CD4-positive, alpha-beta T cell treated with Interleukin-15 for 4 hours (primary cell): ENCODE measurements at places on chromosomes 5 and 9.

GRCh38 chr5:180688330-180689070 is 39.1 kb upstream of the FLT4 start:
- no peak for DNase-seq

DNA sequence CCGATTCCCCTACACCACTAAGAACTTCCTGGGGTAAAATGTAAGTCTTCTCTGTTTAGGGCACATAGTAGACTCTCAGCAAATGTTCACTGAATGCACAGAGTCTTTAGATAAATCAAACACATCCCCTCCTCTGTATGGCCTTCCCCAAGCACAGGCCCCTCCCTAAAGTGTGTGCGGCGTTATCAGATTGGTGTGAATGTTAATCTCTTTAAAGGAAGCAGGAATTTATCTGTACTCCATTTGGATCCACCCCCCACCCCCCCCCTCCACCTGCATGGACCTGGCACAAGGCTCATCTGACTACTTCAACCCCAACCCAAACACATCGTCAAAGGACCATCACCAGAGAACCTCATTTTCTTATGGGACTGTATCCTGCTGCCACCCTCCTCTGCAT is 6.3 kb downstream of the PCDH1 start:
- DNase-seq: no peak

DNA sequence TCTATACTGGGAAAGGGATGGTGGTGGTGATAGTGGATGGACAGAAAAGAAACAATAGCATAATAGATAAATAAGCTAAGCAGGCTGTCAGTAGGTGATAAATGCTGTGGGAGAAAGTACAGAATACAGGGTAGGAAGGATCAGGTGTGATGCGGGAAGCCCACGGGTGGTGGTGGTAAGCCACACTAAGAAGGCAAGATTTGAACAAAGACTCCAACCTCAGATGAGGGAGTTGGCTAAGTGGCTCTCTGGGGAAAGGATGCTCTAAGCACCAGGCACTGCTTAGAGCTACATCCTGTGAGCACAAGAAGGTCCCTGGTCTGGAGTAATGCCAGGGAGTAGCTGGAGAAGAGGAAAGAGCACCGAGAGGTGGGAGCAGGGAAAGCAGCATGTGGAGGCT is 151.6 kb upstream of the KLF9 start:
- no peak for DNase-seq

- DNase-seq: no peak
These were observed 6.8 kb downstream of the DCAF12 start for GRCh38 chr9:34119713-34120112.

DNA sequence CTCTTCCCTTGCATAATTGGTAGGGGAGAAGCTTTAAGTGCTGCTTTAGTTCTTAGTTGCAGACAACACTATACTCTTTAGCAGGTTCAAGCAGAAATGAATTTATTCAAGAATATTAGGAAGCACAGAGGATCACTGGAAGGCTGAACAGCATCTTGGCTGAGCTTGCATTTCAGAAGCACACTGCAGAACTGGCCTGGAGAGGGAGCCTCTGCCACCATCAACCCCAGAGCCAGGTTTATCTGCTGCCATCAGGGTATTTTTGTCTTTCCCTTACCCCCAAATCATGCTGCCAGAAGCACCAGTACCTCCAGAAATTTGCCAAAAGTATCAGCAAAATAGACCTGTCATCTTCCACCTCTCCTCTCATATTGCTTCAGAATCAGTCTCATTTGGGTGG is 440.7 kb downstream of the DMAC1 start:
- no peak for DNase-seq

- DNase-seq: no peak
These were observed 18.4 kb downstream of the ENG start for GRCh38 chr9:127835991-127836516.

- no peak for DNase-seq
These were observed 2.9 kb upstream of the INSL6 start for GRCh38 chr9:5188060-5188984.

DNA sequence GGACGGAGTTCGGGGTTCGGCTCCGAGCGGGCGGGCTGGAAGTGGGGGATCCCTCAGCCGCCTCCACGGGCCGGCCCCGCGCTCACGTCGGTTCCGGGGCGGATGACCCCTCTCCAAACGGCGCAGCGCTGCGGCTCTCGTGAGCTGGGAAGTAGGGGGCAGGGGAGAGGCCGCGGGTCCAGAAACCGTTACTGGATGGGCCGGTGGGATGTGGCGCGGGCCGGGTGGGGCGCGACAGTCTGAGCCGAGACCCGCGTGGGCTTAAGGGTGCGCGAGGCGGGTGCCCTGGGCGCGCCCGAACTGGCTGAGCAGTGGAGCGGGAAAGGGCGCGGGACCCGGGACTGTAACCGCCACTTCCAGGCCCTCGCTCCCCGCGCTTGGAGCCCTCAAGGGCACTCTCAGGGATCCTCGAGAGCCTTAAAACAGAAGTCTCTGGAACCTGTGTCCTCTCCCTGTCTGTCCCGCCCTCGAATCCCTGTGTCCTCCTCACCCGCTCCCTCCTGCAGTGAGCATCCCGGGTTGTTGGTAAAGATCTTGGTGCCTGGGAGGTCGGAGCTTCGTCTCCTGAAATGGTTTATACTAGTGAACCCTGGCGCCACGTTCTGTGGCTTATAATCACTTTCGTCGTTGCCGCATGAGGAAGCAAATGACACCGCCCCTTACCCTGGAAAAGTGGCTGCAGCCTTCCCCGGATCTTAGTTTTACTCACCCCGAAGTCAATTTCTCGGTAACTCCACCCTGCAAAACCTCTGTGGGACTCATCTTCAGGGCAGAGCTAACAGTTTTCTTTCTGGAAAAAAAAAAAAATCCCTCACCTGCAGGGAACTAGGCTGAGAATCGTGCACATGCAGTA is 571 bp upstream of the MARCHF11 start:
- DNase-seq: no peak

DNA sequence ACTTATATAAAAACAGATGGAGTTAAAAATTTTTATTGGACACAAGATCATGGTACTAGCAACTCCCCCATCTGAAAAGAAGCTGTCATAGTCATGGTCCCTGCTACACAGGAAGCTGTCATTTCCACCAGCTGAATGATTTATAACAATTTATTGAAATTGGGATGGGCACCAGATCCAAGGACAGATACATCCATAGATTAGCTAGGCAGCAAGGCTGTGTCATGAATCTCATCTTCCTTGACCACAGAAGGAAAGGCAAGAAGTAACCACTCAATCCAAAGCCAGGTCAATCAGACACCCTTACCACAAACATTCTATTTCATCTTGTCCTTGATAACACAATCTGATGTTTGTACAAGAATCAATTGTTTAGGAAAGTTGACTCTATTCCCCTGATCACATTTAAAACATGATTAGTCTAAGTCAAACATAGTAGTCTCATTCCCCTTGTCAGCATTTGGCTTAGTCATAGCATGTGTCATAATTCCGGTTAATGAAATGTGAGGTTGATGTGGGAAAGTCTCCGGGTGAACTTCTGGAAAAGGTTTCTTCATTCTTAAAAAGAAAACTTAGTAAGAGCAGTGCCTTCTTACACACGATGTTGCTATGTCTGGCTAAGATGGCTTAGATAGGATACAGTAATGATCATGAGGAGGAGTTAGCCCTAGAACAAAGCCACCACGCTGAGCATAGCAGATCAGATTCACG is 462.6 kb upstream of the PAPPA start:
- no peak for DNase-seq

DNA sequence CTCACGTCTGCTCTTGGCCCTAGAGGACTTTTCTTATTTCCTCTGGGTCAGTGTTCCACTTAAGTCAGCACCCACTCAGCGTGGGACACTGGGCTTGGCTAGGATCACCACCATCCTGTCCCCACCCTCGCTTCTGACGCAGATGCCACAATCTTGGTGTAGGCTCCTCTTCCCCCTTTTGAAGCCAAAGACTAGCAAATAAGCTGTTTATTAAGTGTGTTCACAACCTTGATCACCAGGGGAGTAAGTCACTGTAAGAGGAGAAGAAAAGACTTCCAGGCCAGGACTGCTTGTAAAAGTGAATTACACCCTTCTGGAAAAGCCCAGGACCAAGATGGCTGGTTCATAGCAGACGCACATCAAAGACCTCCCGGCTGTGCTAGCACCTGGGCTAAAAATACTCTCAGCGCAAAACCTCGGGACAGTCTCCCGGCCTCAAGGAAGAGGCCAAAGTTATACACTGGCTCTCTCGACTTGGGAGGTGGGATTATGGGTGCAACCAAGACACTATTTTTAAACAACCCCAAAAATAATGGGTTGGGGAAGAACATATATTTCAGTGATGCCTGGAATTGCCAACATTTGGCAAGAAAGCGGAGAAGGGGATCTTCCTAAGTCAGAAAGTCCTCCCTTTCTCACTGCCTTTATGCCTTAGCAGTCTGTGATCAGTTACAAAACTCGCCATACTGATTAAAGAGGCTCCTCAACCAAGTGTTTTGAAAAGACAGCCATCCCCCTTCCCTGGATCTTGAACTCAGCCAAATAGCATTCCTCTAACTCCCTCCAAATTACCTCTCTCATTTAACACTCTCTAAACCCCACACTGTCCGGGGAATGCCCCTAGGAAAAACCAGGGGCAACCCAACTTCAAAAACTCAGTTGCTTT is 69.4 kb downstream of the RAPGEF1 start:
- peak; percentile 17 for DNase-seq

DNA sequence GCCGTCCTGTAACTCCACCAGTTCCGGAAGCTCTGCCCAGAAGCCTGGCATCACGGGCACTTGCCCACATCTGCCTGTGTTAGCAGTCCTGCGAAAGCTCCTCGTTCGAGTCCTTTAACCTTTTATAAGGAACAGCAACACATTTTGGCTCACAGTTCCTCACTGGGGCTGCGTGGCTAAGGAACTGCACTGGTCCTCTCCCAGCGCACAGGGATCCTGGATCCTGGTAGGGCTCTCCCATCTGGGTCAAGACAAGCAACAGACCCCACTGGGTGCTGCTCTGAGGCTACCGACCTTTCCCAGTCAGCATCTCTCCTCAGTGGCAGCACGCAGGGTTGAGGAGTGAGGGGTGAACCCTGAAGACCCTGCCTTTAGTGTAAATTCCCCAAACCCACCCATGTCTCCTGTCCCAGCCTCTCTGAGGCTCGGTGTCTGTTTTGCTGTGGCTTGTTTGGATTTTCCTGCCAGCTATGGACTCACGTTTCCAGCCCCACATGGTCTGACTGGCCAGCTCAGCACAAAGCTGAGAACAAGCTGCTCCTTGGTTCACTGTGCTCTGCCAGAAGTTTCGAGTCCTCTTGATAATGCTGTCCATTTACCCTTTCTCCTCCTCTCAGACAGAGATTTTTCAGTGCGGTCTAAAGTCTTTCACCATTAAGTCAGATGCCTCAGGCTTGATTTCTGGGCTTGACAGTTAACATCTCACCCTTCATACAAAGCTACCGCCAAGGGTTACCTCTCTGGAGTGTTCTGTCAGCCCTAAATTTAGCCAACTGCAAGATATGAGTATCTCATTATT is 80.0 kb downstream of the AK8 start:
- no peak for DNase-seq

- no peak for DNase-seq
These were observed 506.6 kb upstream of the MPDZ start for GRCh38 chr9:13786131-13786530.

GRCh38 chr5:10562201-10563109 is 1.4 kb upstream of the ANKRD33B start:
- DNase-seq: no peak

- DNase-seq: no peak
These were observed 1.1 kb upstream of the SNX24 start for GRCh38 chr5:122844136-122844909.

- no peak for DNase-seq
These were observed 159.6 kb downstream of the TMEM167A start for GRCh38 chr5:82917584-82917983.

DNA sequence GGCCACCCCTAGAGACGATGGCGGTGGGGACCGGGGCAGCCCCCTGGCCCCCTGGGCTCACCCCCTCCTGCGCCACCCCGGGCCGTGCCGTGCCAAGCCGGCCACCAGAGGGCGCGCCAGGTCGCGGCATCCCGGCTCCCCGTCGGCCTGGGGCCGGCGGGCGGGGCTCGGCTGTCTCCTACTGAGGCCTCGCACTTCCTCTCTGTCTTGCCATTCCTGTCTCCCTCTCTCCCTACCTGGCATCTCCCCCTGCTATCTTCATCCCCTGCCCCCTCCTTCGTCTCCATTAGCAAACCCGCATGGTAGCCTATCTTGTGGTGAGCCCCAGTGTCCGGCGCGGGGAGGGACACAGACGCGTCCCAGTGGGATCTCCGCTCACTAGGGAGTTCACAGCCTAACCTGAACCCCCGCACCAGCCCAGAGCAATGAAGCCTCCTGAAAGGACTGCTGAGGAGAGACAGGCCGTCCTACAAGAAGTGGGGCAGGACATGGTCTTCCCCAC is 29.8 kb upstream of the FABP6 start:
- peak; percentile 54 for DNase-seq

DNA sequence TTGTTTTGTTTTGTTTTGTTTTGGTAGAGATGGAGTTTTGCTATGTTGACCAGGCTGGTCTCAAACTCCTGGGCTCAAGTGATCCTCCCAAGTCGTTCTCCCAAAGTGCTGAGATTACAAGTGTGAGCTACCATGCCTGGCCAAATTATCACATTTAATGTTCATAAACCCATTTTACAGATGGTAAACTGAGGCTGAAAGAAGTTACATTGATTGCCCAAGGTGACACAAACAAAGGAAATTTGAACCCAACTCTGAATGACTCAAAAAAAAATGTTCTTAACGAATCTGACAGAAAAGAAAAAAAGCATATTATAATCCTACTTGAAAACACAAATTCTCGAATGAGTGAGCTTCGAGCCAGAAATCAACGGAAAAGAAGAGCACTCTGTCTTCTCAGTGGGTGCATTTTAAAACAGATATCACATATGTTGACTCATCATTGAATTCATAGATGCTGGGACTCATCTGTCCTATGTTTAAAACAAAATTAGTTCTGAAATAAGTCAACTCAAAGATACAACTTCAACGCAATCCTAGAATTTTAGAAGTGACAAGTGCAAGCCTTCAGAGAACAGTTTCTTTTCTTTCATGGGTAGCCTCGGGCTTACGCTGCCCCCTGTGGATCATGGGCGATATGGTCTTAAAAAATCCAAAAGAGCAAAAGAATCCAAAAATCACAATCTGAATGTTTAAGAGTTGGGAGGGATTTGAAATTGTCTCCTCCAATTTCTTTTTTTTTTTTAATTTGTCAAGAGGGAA is 28.4 kb downstream of the TIMD4 start:
- DNase-seq: peak; percentile 60

DNA sequence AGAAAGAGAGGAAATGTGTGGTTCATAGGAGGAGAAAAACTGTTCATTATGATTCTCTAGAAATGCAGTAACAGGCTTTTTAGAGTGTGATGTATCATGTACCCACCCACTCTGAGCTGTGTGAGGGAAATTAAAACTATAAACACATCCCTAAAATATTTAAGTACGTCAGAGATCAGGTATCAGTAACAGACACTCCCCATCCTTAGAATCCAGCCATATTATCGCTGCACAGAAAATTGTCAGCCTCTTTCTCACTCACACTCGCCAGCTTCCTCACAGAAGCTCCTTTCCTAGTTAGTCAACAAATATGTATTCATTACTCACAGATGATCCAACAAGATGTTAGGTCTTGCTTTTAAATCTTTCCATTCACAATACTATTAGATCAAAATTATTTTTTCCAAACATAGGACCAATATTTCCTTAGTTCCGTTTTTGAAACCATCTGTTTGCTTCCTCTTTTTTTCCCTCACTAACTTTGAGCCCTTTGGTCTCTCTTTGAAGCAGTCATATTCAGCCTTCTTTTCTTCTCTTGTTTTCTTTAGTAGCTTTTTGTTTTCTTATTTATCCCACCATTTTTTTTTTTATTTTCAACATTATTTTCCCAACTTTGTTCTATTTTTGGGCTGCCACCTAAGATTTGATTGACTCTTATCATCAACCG is 13.6 kb upstream of the MAST4 start:
- no peak for DNase-seq
